ENCODE measurements at places on chromosomes 3 and 15. TPM values are rescaled to one million over a fixed set of nuclear protein-coding genes. Genes with fewer than 3 reads are reported as not detected.

Gene TICRR
- 0.03 TPM for total RNA-seq

Gene SMCO1
- 28.7 TPM for total RNA-seq

Gene RASL12
- 11.5 TPM for total RNA-seq

Gene KY
- total RNA-seq, result 3.9 TPM

Gene CHST14
- 8.4 TPM for total RNA-seq

Gene TERC
- 0.86 TPM for total RNA-seq

Gene PLCB2
- 4.6 TPM for total RNA-seq

Gene KNL1
- 0.43 TPM for total RNA-seq

Gene TIMMDC1
- total RNA-seq, result 211 TPM

Gene PLSCR5
- total RNA-seq, result not detected

Gene SLC15A2
- total RNA-seq, result 0.92 TPM

Gene GOLGA8J
- total RNA-seq, result not detected

Gene LXN
- 3.8 TPM for total RNA-seq

Gene GABRR3
- total RNA-seq, result not detected

Gene DLEC1
- total RNA-seq, result 0.22 TPM

Gene SPINK8
- not detected for total RNA-seq

Gene CCDC80
- 122 TPM for total RNA-seq

All from cardiac septum (tissue), 1 donor.